NCI-H446 (cell line): ENCODE measurements at places on chromosomes 5 and 9.

GRCh38 chr5:17225520-17225919 lies 8.1 kb downstream of the BASP1 start:
- no peak for DNase-seq

DNA sequence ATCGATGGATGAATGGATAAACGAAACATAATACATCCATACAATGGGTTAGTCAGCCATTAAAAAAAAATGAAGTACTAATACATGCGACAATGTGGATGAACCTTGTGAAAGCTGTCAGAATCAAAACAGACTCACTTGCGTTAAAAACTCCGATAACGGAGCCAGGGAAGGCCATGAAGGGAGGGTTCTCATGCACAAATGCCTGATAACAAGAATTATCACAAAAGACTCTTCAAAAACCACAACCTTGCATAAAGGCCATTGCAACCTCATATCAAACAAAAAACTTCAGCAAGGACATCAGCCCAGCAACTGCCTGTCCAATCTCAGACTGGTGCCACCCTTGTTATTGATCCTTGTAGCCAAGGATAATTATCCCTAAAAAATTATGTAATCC lies 13.7 kb downstream of the ERMP1 start:
- no peak for DNase-seq

DNA sequence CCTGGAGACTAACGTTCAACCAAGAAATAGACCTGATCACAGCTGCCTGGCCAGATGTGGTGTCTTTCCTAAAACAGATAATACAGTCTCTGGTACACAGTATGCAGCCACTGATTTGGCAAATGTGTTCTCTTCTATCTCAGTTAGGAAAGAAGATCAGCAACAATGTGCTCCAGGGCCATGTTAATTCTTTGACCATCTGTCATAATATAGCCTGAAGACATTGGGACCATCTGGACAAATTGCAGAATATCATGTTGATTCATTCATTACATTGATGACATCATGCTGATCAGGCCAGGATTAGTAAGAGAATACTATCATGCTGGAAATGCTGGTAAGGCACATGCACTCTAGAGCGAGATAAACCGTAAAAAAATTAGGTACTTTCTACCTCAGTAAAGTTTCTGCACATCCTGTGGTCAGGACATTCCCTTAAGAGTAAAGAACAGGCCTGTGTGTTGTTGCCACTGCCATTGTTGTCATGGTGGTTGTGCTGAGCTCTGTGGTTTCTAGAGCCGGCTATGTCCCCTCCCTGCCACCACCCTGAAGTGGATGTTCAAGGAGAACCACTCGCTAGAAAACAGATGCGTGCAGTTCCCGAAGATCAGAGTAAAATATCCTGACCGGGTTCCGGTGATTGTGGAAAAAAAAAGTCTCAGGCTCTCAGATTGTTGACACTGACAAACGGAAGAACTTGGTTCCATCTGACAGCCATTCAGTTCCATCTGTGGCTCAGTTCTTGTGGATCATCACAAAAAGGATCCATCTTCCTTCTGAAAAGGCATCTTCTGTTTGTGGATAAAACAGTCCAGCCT lies 6.4 kb upstream of the JMY start:
- DNase-seq = peak; percentile 80

- DNase-seq = no peak
Observed at GRCh38 chr9:137719194-137719593, 100.4 kb downstream of the EHMT1 start.

DNA sequence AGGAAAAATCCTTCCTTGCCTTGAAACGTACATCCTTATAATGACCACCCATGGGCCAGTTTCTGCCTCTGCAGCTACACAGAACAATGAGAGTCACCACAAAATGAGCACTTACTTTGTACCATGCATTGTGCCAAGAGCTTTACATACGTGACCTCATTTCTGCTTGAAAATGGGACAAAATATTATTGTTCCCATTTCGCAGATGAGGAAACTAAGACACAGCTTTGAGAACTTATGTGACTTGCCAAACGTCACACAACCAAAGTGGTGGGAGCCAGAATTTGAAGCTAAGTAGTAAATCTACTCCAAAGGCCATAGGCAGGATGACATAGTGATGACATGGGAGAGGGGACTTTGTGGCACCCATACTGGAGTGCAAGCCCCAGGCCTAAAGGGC lies 34.8 kb upstream of the GRPEL2 start:
- no peak for DNase-seq

- DNase-seq = no peak
Observed at GRCh38 chr9:136182850-136183422, 22.0 kb downstream of the LHX3 start.

DNA sequence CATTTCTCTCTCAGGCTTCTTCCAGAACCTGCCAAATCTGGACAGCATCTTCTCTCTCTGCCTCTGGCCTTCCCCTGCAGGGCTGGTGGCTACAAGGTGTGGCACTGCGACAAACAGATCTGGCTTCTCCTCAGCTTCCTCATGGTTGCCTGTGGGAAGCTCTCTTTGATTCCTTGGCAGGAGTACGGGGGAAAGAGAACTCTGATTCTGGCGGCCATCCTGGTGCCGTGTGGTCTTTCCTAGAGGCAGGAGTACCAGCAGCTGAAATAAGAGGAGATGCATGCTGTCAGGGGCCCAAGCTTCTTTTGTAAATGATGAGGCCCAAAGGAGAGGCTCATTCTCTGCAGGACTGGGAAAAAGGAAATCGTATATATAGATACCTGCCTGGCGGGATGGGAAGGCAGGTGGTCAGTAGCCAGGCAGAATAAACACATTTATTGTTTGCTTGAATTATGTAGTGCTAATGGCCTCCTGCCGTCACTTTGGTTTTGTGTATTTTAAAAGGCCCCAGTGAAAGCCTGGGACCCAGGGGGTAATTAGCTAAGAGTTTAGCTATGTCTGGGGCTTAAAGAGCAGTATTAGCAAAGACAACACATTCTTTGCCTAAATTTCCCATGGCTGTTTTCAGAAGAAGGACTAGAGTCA lies at the start of gene CER1:
CER1 (minus strand) TSS at position 343 of the 645 bp plus-strand sequence; CDS start at position 282, 61 bp downstream.
- peak; percentile 40 for DNase-seq

- DNase-seq = no peak
Observed at GRCh38 chr5:177176175-177176711, 42.7 kb downstream of the NSD1 start.

DNA sequence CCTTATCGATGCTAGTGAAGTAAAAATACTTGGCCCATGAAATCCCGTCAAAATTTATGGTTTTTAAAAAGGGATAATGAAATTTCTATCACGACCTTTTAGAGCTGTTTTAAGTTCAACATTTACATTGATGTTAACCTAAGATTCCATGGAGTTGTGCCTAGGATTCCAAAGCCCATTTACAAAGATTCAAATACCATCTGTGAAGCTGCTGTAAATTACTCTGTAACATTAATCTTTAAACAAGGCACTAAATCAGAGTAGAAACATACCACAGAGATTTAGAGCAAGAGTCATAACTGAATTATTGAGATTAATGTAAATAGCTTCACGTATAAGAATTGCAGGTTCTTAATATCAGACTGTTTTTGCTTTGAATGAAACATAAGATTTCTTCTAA lies 17.7 kb downstream of the POU5F2 start:
- DNase-seq = no peak

DNA sequence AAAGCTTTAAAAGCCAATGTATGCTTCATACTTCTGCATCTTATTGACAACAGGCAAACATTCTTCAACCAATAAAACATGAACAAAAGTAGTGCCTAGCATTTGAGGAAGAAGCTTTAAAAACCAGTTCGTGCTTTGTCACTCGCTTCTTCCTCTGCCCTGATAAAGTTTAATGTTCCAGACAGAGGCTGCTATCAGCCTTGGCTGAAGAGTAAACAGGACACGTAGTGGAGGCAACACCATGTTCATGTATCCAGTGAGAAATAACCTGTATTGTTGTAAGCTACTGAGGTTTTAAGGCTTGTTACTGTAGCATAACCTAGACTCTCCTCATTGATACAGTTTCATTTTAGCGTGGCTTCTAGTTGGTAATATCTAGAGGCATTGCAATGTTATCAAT lies 3.2 kb upstream of the FUBP3 start:
- no peak for DNase-seq

DNA sequence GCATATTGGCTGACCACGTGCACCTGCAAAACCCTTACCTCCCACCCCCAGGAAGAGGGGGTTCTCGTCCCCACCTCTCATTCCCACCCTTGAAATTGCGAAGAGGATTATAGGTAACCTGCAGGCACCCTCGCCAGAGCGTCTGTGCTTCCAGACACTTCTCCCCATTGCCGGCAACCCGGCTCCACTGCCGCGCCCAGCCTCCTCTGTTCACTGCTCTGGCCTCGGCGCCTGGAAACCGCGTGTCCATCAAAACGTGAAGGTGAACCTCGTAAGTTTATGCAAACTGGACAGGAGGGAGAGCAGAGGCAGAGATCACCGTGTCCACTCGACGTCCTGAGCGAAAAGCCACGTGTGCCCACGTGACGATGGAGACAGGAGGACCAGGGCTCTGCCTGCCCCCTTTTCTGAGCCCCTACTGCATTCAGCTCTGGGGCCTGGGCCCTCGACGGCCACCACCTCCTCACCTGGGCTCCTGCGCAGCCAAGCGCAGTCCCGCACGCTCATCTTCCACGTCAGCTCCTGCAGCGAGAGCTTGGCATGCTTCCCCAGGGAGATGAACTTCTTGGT lies 1.9 kb downstream of the TERT start:
- no peak for DNase-seq

DNA sequence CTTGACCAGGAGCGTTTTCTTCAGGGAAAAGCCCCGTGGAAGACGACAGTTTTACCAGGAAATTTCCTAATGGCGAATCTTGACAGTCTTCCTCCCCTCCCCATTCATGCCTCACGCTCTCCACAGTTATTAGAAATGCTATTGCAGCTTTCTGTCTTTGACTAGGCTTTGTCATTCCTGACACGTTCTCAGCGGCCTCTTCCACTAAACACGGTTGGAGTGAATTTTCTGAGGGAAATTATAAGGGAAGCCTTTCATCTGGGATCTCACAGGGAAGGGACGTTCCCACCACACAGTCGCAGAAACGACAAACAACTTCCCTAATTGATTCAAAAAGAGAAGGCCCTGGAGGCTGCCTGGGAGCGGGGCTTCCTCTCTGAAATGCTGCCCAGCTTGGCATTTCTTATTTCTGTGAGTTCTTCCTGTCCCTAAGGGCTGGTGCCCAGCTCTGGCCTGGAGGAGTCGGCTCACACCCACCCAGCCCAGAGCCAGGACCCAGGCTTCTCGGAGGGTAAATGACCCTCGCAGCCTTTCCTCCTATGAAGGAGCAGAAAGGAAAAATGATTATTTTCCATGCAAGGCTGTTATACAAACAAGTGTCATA lies 57.1 kb upstream of the PPP1R26 start:
- no peak for DNase-seq

GRCh38 chr9:116767219-116767618 lies 80.1 kb downstream of the TRIM32 start:
- DNase-seq = peak; percentile 42

- no peak for DNase-seq
Observed at GRCh38 chr5:32852976-32853375, 141.9 kb downstream of the NPR3 start.

GRCh38 chr5:124124711-124125229 lies 612.8 kb downstream of the CSNK1G3 start:
- DNase-seq = peak; percentile 85

DNA sequence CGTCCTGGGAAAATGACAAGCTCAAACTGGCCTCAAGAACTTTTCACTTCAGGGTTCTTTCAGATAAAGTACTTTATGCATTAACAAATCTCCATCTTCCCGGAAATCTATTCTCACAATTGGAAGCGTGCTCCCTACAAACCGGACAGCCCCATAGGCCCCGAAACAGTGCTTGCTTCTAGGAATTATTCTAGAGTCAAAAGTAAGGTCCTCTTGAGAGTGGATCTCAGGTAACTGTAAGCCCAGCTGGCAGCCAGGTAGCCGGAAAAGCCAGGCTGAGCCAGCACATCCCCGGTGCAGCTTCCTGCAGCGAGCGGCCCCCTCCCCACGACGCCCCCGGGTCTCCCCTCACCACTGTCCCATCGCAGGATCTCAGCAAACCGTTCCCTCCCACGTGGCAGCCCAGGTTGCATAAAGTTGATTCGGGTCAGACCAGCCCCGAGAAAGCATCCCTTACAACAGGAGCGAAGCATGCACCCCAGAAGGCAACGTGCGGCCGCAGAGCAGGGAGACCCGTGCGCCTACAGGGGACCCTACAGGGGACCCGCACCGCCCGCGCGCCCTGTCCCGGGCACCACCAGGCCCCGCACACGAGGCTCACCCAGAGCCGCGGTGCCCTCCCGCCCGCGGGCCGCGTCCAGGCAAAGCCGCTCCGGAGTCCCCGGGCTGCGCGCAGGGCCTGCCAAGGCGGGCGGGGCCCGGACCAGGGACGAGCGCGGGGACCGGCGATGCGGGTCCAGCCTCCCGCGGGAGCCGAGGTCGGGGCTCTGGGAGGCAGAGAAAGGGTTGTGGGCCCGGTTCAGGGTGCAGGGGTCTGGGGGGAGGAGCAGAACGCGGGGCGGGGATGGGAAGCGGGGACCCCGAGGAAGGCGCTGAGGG lies 920 bp downstream of the LPCAT1 start:
- DNase-seq = peak; percentile 30

- peak; percentile 16 for DNase-seq
Observed at GRCh38 chr5:176851871-176852658, 41.7 kb downstream of the UNC5A start.

- DNase-seq = no peak
Observed at GRCh38 chr5:30808996-30809395, 384.5 kb upstream of the CDH6 start.

DNA sequence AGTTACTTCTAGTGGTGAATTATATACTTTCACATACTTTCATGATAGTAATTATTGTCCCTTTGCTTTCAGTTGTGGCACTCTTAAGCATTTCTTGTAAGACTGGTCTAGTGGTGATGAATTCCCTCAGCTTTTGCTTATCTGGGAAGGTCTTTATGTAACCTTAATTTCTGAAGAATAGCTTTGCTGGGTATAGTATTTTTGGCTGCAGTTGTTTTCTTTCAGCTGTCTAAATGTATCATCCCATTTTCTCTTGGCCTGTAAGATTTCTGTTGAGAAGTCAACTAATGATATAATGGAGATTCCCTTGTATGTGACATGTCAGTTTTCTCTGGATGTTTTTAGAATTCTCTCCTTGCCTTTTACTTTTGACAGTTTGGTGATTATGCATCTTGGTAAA lies 41.0 kb downstream of the TMEM38B start:
- no peak for DNase-seq

DNA sequence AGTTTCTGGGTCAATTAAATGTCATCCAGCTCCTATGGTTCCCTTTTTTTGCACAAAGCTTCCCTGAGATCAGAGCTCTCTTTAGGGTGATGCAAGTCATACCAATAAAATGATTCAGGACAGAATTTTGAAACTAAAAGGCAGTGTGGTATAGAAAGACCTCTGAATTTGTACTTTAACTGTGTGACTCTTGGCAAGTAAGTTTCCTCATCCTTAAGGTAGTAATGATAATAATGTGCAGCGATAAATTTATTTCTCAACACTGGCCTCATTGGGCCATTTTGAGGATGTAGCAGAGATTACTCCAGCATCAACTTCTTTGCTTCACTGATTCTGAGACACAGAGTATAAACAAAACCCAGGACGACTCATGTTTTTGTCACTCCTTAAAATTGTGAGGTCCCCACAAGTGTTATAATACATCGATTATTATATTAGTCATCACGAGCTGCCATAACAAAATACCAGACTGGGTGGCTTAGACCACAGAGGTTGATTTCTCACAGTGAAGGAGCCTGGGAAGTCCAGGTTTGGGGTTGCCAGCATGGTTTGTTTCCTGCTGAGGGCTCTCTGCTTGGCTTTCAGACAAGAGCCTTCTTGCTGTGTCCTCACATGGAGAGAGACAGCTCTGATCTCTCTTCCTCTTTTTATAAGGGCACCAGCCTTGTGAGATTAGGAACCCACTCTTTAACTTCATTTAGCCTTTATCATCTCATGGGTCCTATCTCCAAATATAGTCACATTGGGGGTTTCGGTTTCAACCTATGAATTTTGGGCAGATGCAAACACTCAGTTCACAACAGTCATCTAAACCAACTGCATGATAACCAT lies 293.0 kb downstream of the ZNF608 start:
- DNase-seq = no peak
